ENCODE measurements at places on chromosomes 5 and 9.
A peak's percentile ranks its signal among the peaks of the same experiment; 100 is the strongest.

DNA sequence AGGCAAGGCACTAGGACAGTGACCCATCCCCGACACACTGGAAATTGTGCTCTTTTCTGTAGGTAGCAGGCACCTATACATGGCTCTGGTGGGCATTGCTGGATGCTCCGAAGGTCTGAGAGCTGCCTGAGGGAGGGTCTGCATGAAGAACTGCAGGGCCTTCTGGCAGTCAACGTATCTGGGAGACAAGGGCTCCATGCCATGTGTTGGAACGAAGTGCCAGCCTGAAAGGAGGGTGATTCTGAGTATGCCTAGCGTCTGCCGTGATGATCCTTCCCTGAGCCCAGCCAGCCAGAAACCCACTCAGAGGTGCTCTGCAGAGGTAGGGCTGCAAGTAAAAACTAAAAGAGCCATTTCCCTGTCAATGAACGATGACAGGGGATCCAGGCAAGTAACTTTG, 453.2 kb downstream of the MED10 start:
- peaks cover 6% of the 10 kb centered on the region for H3K27me3 ChIP-seq
- no peaks in the 10 kb centered on the region for H3K36me3 ChIP-seq
- DNase-seq, result no peak
- no peak overlapping the region for H3K4me3 ChIP-seq

DNA sequence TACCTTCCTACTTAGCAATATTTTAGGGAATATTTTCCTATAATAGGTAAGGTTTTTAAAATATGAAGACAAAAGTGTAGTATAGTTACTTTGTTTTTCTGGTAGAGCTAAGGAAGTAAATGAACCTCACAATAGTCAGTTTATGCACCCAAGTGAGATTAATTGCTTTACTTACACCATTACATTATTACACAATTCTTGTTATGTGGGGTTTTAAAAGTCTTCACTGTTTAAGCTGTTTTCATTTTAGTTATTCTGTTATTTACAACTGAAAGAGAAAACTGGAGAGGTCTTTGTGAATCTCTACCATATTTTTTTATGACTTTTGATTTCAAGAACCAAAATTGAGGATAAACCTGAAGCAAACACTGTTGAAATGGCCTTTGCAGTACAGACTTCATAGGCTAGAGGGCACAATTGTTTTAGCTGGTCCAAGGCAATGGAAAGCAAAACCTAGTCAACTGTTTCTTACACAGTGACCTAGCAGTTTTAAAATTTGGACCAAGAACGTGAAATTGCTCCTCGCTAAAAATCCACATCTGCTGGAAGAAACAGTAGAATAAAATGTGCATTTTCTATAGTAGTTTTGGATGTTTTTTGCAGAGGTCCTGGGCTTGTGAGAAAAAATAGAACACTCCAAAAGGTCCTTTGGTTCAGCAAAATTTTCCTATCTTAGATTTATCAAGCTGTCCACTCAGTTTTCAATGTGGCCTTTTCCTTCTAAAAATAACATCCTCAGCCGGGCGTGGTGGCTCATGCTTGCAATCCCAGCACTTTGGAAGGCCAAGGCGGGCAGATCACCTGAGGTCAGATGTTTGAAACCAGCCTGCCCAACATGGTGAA, 66.4 kb upstream of the FER start:
- H3K27ac ChIP-seq, result no peak overlapping the region
- H3K4me3 ChIP-seq, result peak overlapping the region; percentile 29
- H3K27me3 ChIP-seq, result peaks cover 1% of the 10 kb centered on the region
- DNase-seq, result no peak
- no peaks in the 10 kb centered on the region for H3K36me3 ChIP-seq

GRCh38 chr9:131631306-131631705, 86.0 kb downstream of the PRRT1B start:
- DNase-seq, result no peak
- H3K4me1 ChIP-seq, result peaks cover 81% of the 10 kb centered on the region
- no peaks in the 10 kb centered on the region for H3K27me3 ChIP-seq
- peaks cover 80% of the 10 kb centered on the region for H3K36me3 ChIP-seq

GRCh38 chr5:172173564-172174153, 14.4 kb downstream of the STK10 start:
- no peak for DNase-seq
- peaks cover 91% of the 10 kb centered on the region for H3K4me1 ChIP-seq
- H3K36me3 ChIP-seq, result peaks cover 59% of the 10 kb centered on the region
- H3K27me3 ChIP-seq, result no peaks in the 10 kb centered on the region

- H3K36me3 ChIP-seq, result no peaks in the 10 kb centered on the region
- H3K27ac ChIP-seq, result no peak overlapping the region
- H3K4me1 ChIP-seq, result peaks cover 4% of the 10 kb centered on the region
- no peak for DNase-seq
- no peaks in the 10 kb centered on the region for H3K27me3 ChIP-seq
- H3K4me3 ChIP-seq, result no peak overlapping the region
These were observed 203.1 kb upstream of the PIK3R1 start for GRCh38 chr5:68012429-68012828.

- peak overlapping the region; percentile 70 for H3K4me3 ChIP-seq
- H3K36me3 ChIP-seq, result no peaks in the 10 kb centered on the region
- peaks cover 2% of the 10 kb centered on the region for H3K27me3 ChIP-seq
- no peak overlapping the region for H3K27ac ChIP-seq
These were observed 235.8 kb downstream of the ROR2 start for GRCh38 chr9:91714020-91714806.

DNA sequence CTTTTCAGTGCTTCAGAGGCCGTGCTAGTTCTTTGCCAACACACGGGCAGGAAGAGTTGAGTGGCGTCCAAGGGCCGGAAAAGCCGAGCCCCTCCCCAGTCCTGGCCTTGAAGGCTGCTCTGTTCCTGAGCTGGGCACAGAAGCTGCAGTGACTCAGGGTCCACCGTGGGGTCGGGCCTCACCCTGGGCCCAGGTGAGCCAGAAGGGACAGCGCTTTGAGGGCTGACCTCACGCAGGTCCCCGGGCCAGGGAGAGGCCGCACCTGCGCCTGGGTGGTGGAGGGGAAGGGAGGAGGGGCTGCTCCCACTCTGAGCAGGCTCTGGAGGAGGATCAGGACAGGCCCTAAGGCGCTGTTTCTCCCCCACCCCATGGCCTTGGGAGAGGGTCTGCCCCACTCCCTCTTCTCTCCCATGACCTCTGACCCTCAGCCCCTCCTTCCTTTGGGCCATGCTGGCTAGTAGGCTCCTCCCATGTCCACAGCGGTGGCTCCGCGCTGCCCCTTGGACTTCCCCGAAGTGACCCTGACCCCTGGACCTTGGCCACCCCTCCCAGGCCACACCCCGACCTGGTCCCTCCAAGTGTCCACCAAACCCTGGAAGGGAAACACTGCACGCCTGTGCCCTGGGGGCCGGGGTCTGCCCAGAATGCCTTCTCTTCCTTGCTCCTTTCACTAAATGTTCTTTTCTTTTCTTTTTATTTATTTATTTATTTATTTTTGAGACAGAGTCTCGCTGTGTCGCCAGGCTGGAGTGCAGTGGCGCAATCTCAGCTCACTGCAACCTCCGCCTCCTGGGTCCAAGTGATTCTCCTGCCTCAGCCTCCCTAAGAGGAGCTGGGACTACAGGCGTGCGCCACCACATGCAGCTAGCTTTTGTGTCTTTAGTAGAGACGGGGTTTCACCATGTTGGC, 19.7 kb upstream of the SLC6A19 start:
- H3K27ac ChIP-seq, result no peak overlapping the region
- no peaks in the 10 kb centered on the region for H3K36me3 ChIP-seq
- no peak for DNase-seq
- H3K4me1 ChIP-seq, result no peaks in the 10 kb centered on the region
- H3K4me3 ChIP-seq, result no peak overlapping the region
- no peaks in the 10 kb centered on the region for H3K27me3 ChIP-seq

GRCh38 chr9:121924700-121925099, 168.4 kb downstream of the TTLL11 start:
- H3K4me1 ChIP-seq, result peaks cover 13% of the 10 kb centered on the region
- no peaks in the 10 kb centered on the region for H3K27me3 ChIP-seq
- no peaks in the 10 kb centered on the region for H3K36me3 ChIP-seq

DNA sequence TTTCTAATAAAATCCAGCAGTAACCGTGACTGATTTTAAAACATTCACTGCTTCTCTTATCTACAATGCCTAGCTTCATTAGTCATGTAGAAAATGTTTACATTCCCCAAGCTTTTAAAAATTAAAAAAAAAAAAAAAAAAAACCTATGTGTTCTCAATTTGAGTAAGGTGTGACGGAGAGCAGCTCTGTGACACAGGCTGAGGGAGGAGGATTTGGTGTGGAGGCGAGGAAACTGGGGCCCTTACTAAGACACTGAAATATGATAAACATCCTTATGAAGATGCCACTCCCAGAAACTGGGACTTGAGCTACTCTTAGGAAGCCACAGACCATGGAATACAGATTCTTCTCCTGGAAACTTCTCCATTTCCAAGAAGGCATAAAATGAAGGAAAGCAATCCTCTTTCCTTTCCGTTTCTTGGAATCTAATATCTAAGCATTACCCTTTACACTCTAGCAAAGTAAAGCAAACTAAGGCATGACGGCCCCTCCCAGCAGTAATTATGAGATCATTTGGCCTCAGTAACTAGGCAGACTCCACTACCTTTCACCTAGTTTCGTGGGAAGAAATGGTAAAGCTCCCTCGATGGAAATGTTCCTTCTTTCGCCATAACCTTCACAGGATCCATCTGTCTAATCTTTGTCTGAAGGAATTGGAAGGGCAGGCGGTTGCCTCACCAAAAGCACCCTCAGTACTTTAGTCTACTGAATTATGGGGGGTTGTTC, 23.5 kb downstream of the GRAMD2B start:
- H3K27me3 ChIP-seq, result no peaks in the 10 kb centered on the region
- no peak overlapping the region for H3K27ac ChIP-seq
- H3K36me3 ChIP-seq, result no peaks in the 10 kb centered on the region

- H3K27ac ChIP-seq, result no peak overlapping the region
- DNase-seq, result no peak
- H3K27me3 ChIP-seq, result no peaks in the 10 kb centered on the region
- no peak overlapping the region for H3K4me3 ChIP-seq
These were observed 89.9 kb downstream of the SEMA5A start for GRCh38 chr5:9455826-9456434.

GRCh38 chr9:37540634-37541033, 35.5 kb downstream of the FBXO10 start:
- H3K27ac ChIP-seq, result no peak overlapping the region
- no peaks in the 10 kb centered on the region for H3K27me3 ChIP-seq
- H3K4me1 ChIP-seq, result peaks cover 21% of the 10 kb centered on the region
- no peak for DNase-seq
- peaks cover 61% of the 10 kb centered on the region for H3K36me3 ChIP-seq
- no peak overlapping the region for H3K4me3 ChIP-seq

DNA sequence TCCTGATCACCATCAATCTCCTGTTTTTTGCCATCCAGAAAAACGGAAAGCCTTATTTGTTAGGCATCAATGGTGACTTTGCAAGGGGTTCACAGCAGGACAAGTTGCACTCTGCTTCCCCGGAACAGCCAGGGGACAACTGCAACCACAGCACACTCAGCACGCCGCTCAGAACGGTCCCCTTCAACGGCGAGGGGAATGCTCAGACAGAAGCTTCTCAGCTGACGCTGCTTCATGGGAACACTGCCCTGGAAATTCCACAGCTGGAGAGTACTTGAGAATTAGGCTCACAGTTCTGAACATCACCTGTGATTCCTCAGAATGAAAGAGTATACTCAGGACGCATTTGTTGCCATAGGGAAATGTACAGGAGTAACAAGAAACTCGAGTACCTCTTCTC, 40.1 kb upstream of the PLPP6 start:
- H3K36me3 ChIP-seq, result no peaks in the 10 kb centered on the region
- no peak overlapping the region for H3K4me3 ChIP-seq
- H3K27me3 ChIP-seq, result no peaks in the 10 kb centered on the region
- no peak overlapping the region for H3K27ac ChIP-seq
- no peak for DNase-seq
- H3K4me1 ChIP-seq, result no peaks in the 10 kb centered on the region

- H3K27me3 ChIP-seq, result no peaks in the 10 kb centered on the region
- no peak overlapping the region for H3K27ac ChIP-seq
- H3K36me3 ChIP-seq, result no peaks in the 10 kb centered on the region
- H3K4me1 ChIP-seq, result peaks cover 1% of the 10 kb centered on the region
- H3K4me3 ChIP-seq, result no peak overlapping the region
These were observed 104.1 kb upstream of the ZNF462 start for GRCh38 chr9:106758911-106759310.

- H3K36me3 ChIP-seq, result peaks cover 10% of the 10 kb centered on the region
- peaks cover 14% of the 10 kb centered on the region for H3K4me1 ChIP-seq
- no peak for DNase-seq
- no peak overlapping the region for H3K27ac ChIP-seq
These were observed 4.3 kb upstream of the AFAP1L1 start for GRCh38 chr5:149267241-149267973.

DNA sequence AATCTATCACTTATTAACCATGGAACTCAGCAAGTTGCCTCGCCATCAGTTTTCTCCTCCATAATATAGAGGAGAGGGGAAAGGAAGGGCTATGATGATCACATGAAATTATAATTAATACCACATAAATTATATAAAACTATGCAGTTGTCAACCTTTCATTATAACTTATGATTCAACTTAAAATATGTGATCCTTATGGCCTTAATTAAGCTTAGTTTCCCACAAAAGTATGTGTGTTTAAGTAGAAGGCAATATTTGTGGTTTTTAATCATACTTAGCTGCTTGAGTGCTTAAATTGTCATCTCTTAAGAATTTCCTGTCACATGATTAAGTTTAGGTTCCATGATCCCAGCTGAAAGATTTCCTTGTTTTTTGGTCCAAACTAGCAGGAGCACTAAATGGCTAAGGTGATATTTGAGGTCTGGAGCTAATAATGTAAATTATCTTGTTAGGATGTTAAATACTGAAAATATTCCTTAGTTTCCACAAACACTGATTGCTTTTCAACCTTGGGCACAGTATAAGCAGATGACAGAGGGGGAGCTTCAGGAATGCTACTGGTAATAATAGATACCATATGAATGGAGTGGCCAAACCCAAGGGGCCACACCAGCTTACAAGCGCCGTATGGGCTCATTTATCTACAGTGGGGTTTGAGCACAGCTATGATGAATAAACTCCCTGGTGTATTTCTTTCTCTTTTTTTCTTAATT, 26.4 kb upstream of the F2R start:
- H3K36me3 ChIP-seq, result peaks cover 6% of the 10 kb centered on the region
- H3K4me1 ChIP-seq, result peaks cover 7% of the 10 kb centered on the region
- DNase-seq, result no peak
- H3K27me3 ChIP-seq, result no peaks in the 10 kb centered on the region
- no peak overlapping the region for H3K4me3 ChIP-seq

GRCh38 chr9:89179895-89180734, 1.5 kb upstream of the SHC3 start:
- no peak for DNase-seq
- peaks cover 17% of the 10 kb centered on the region for H3K4me1 ChIP-seq
- H3K27ac ChIP-seq, result no peak overlapping the region
- no peaks in the 10 kb centered on the region for H3K36me3 ChIP-seq

GRCh38 chr9:20139763-20140290, 351.0 kb upstream of the SLC24A2 start:
- DNase-seq, result no peak
- no peaks in the 10 kb centered on the region for H3K36me3 ChIP-seq
- no peak overlapping the region for H3K27ac ChIP-seq
- H3K27me3 ChIP-seq, result peaks cover 2% of the 10 kb centered on the region
- no peak overlapping the region for H3K4me3 ChIP-seq

GRCh38 chr5:165185716-165186115, 1680.3 kb downstream of the MAT2B start:
- no peak overlapping the region for H3K27ac ChIP-seq
- H3K4me1 ChIP-seq, result peaks cover 3% of the 10 kb centered on the region
- no peaks in the 10 kb centered on the region for H3K27me3 ChIP-seq
- H3K36me3 ChIP-seq, result no peaks in the 10 kb centered on the region
- DNase-seq, result no peak
- no peak overlapping the region for H3K4me3 ChIP-seq

- DNase-seq, result no peak
- peaks cover 2% of the 10 kb centered on the region for H3K4me1 ChIP-seq
- no peak overlapping the region for H3K27ac ChIP-seq
- no peak overlapping the region for H3K4me3 ChIP-seq
- H3K36me3 ChIP-seq, result no peaks in the 10 kb centered on the region
These were observed 272.6 kb downstream of the ENC1 start for GRCh38 chr5:74367934-74368333.
